ENCODE measurements at places on chromosomes 5 and 9.
A peak's percentile ranks its signal among the peaks of the same experiment; 100 is the strongest.

- DNase-seq, result no peak
Observed at GRCh38 chr5:132779961-132780360, 2.9 kb upstream of the SEPTIN8 start.

- no peak for DNase-seq
Observed at GRCh38 chr9:129398101-129398960, 220.3 kb upstream of the IER5L start.

GRCh38 chr9:135907006-135907430, 328 bp downstream of the CAMSAP1 start:
- no peak for DNase-seq

DNA sequence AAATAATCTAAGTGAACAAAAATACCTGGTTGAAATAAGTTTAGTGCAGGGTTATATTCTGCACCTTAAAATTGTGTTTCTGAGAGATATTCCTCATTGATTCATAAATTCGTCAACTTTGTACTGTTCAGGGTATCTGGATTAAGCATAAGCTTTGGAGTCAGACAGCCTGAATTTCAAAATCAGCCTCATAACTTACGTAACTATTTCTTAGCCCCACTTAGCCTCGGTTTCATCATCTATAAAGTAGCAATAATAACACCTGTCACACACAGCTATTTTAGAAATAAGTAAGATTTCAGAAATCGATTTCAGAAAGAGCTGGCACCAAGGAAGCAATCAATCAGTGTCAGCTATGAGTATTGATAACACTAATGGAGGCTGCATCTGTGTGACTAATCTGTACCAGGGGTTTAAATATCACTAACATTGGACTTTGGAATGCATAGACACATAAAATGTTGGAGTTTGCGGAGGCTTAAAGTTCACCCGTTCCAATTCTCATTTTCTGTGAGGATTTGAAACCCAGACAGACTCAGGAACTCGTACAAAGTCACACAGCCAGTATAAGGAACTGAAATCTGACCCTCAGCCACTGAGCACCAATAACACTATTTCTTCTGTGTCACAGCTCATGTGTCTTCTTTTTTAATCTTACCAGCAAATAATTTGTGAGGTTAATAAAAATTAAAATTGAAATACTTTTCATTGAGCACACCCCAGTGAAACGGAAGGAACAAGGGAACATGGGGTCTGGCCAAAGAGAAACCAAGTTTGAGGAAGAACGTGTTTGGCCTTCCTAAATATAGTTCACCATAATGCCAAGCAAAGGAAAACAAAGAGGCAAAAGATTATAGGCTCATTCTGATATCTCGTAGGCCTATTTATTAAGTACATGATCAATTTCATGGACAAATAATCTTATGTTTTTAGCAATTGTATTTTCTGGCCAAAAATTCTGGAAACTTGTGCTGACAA, 194.4 kb upstream of the PTGER4 start:
- DNase-seq, result no peak

GRCh38 chr9:92278110-92278509, 15.4 kb downstream of the IARS1 start:
- no peak for DNase-seq

- DNase-seq, result peak; percentile 40
Observed at GRCh38 chr9:99819123-99819855, 2.4 kb upstream of the NR4A3 start.

DNA sequence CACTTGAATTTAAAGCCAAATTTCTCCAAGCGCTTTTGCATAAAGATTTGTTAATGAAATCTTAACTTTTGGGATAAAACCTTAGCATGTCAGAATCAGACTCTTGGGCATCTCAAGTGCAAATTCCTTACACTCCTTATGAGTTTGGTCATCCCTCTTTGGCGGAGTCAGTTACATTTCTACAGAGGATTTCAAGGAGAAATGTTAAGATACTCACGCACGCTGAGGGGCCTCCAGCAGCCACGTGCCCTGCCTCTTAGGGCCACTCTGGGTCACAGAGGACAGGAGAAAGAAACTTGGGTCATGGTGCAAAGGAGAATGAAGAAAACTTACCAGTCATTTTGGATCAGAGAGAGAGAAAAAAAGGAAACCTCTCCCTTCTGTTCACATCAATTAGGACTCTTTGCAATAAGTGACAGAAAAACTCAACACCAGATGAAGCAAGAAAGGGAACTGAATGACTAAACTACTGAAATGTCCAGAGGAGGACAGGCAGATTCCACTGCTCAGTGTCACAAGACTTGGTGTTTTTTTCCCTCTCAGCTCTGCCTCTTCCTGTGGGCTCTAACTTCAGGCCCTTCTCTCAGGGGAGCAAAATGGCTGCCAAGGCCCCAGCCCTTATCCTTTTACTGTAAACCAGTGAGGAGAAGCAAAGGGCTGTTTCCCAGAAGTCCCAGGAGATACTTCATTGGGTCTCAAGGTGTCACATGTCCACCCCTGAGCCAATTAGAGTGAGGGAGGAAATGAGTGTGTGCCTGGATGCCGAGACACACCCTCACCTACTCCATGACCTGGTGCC, 63.3 kb upstream of the NFIL3 start:
- no peak for DNase-seq

DNA sequence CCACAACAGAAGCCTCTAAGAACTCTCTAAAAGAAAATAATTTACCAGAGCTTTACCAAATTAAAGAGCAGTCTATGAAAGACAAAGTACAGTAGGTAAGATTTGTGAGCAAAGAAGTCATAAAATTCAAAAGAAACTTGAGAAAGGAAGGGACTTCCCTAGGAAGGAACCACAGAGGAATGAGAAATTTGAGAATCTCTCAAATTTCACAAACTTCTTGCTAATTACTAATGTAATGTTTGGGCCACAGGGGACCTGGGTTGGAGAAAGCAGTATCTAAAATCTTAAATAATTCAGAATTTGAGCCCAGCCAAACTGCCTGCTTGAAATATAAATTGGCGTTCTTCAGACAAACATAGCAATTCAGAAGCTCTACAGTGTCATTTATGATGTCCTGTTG, 225.0 kb upstream of the PRR16 start:
- no peak for DNase-seq

- DNase-seq, result no peak
Observed at GRCh38 chr5:96117771-96118651, 156.4 kb upstream of the ELL2 start.

DNA sequence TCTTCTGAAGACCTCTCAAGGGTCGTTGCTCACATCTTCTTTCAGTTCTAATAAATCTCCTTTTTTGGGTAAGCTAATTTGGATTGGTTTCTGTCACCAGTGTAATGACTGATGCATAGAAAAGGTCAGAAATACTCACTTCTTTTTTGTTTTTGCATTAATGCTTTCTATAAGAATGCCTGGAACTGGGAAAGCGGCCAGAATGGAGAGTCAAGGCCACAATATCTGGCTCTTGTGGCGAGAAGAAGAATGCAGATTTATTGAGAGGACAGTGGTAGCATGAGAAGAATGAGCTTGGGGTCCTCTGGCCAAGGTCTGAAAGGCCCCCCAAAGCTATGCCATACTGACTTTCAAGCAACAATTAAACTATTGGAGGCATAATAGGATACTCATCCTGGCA, 88.0 kb upstream of the SLC12A2 start:
- DNase-seq, result no peak
